Kidney (tissue), 22 donors: ENCODE measurements at places on chromosomes 4 and X.
A peak's percentile ranks its signal among the peaks of the same experiment; 100 is the strongest.

- H3K4me3 ChIP-seq, result no peak overlapping the region
- no peak for DNase-seq
- no peak overlapping the region for H3K27ac ChIP-seq
- H3K4me1 ChIP-seq, result no peaks in the 10 kb centered on the region
- peaks cover 2% of the 10 kb centered on the region for H3K36me3 ChIP-seq
These were observed 56.4 kb downstream of the IRF2 start for GRCh38 chr4:184417802-184418511.

GRCh38 chr4:169116270-169116901, 106.3 kb upstream of the CBR4 start:
- no peak overlapping the region for H3K4me3 ChIP-seq
- no peak for DNase-seq
- H3K27me3 ChIP-seq, result no peaks in the 10 kb centered on the region
- peaks cover 35% of the 10 kb centered on the region for H3K36me3 ChIP-seq

DNA sequence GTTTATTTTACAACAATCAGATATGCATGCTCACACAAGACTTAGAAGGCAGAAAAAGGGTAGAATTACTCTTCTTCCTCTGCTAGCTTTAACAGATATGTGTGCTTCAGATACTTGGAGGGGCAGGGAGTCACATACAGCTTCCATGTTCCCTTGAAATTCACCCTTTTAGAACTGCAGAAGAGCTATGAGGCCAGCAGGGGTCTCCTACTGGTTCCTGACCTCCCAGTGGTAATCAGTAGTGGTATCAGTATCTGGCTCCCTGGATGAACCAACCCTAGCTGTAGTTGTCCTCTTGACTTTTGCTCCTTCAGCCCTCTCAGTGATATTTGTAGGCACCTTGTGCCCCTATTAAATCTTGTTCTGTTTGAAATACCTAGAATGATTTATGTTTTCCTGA, 81.5 kb downstream of the RCHY1 start:
- no peak overlapping the region for H3K27ac ChIP-seq
- H3K36me3 ChIP-seq, result no peaks in the 10 kb centered on the region
- DNase-seq, result no peak
- no peaks in the 10 kb centered on the region for H3K4me1 ChIP-seq
- no peak overlapping the region for H3K4me3 ChIP-seq

GRCh38 chrX:72255445-72255844, 16.6 kb upstream of the ERCC6L start:
- no peaks in the 10 kb centered on the region for H3K4me1 ChIP-seq
- H3K27me3 ChIP-seq, result peaks cover 5% of the 10 kb centered on the region
- no peaks in the 10 kb centered on the region for H3K36me3 ChIP-seq
- H3K4me3 ChIP-seq, result no peak overlapping the region

DNA sequence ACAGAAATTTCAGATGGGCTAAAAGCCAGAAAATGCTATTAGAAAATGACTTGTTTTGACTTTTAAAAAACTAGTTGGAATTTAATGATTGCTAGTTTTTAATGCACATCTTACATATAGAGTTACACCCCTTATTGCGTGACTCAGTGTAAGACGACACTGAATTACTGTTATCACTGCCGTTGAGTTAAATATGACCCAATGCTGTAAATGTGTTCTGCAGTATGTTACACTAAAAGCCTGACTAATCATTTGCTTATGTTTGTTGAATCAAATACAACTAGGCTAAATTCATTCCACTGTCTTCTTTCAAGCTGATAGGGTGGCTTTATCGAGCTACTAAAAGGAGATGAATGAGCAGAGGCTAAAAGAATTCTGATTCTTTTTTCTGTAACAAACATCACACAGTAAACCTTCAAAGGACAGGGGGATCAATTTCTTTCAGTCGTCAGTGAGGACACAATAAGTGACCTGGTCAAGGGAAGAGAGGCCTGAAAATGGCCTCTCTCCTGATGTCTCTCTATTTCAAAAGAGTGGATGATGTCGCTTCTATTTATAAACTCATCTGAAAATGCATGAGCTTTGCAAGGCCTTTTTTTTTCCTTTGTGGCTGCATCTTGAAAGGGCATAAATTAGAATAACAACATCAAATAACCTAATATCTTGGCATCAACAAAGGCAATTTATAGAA, 142.2 kb upstream of the KCNIP4 start:
- no peaks in the 10 kb centered on the region for H3K36me3 ChIP-seq
- no peaks in the 10 kb centered on the region for H3K27me3 ChIP-seq
- H3K4me3 ChIP-seq, result no peak overlapping the region
- no peak for DNase-seq
- H3K4me1 ChIP-seq, result no peaks in the 10 kb centered on the region
- H3K27ac ChIP-seq, result no peak overlapping the region

DNA sequence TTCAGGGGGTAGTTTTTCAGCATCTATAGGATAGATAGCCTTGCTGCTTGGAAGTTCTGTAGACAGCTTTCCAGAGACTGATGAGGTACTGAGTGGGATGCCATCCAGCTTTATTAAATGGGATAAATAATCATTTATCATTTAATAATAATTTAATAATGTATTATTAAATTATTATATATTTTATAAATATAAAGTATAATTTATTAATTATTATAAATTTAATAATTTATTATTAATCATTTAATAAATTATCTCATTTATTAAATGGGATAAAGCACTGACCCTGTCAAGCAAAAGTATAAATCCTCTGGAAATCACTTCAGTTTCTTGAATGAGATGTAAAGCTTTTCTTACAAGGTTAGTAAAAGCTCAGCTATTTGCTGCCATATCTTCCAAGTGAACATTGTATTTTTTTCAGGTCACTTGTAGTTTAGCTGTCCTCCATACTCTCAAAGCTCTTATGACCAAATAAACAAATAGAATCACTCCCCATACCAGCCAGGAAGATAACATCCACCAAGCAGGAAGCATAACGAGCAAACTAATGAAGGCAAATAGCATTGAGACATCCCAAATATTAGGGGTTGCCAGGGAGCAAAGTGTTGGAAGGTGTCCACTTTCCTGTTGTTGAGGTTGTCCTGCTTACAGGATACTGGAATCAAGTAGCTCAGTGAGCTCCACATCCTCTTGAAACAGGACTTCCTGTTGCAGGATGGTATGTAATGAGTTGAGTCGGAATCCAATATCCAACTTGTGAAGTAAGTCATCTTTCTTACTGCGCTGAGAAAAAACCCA, 88.9 kb downstream of the ZNF674 start:
- H3K27me3 ChIP-seq, result no peaks in the 10 kb centered on the region
- no peaks in the 10 kb centered on the region for H3K4me1 ChIP-seq
- DNase-seq, result no peak
- no peak overlapping the region for H3K4me3 ChIP-seq
- no peak overlapping the region for H3K27ac ChIP-seq

- no peaks in the 10 kb centered on the region for H3K4me1 ChIP-seq
- DNase-seq, result no peak
- no peak within 1 kb of the TSS for H3K4me3 ChIP-seq
- H3K27me3 ChIP-seq, result no peaks in the 10 kb centered on the region
- H3K27ac ChIP-seq, result no peak within 1 kb of the TSS
- no peaks in the 10 kb centered on the region for H3K36me3 ChIP-seq
These were observed at the start of gene FRMD7 for GRCh38 chrX:132127743-132128142. TSS of gene FRMD7 (minus strand) at chrX:132128020. CDS start at chrX:132127844, 176 bp downstream.

GRCh38 chrX:141989134-141989533, 85.4 kb downstream of the MAGEC1 start:
- H3K4me1 ChIP-seq, result no peaks in the 10 kb centered on the region
- H3K36me3 ChIP-seq, result no peaks in the 10 kb centered on the region
- DNase-seq, result no peak
- H3K27ac ChIP-seq, result no peak overlapping the region
- no peaks in the 10 kb centered on the region for H3K27me3 ChIP-seq

- no peaks in the 10 kb centered on the region for H3K27me3 ChIP-seq
- H3K4me3 ChIP-seq, result no peak overlapping the region
- no peak for DNase-seq
These were observed 25.0 kb downstream of the NKX1-1 start for GRCh38 chr4:1381181-1381621.

- no peak for DNase-seq
- no peak overlapping the region for H3K27ac ChIP-seq
- no peaks in the 10 kb centered on the region for H3K4me1 ChIP-seq
- no peaks in the 10 kb centered on the region for H3K27me3 ChIP-seq
- no peaks in the 10 kb centered on the region for H3K36me3 ChIP-seq
- H3K4me3 ChIP-seq, result no peak overlapping the region
These were observed 131.4 kb upstream of the FRG1 start for GRCh38 chr4:189809241-189809735.

DNA sequence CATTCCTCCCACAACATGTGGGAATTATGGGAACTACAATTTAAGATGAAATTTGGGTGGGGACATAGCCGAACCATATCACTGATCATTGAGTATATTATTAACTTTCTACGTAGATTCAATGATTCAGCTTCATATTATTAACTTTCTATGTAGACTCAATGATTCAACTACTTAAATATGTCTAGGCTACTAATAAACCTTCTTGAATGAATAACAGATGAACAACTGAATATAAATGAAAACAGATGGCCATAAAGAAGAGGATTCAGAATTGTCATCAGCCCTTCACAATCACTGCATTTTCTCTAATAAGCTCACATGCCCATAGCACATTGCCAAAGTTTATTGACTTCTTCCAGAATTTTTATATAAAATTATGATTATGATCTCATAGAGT, 57.0 kb downstream of the CEP44 start:
- no peaks in the 10 kb centered on the region for H3K27me3 ChIP-seq
- no peak overlapping the region for H3K4me3 ChIP-seq
- no peaks in the 10 kb centered on the region for H3K36me3 ChIP-seq
- no peaks in the 10 kb centered on the region for H3K4me1 ChIP-seq

DNA sequence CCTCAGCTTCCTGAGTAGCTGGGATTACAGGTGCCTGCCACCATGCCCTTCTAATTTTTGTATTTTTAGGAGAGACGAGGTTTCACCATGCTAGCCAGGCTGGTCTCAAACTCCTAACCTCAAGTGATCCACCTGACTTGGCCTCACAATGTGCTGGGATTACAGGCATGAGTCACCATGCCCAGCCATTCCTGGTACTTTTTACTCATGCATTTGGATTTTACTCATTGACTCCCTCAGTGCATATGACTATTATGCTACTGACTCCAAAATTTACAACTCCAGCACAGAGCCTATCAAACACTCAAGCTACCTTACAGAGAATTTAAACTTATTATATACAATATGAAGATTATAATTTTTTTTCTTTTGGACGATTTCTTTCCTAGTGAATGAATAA, 199.9 kb downstream of the CXXC4 start:
- DNase-seq, result no peak
- no peak overlapping the region for H3K4me3 ChIP-seq
- H3K36me3 ChIP-seq, result no peaks in the 10 kb centered on the region
- H3K27me3 ChIP-seq, result no peaks in the 10 kb centered on the region
- H3K27ac ChIP-seq, result no peak overlapping the region

- no peaks in the 10 kb centered on the region for H3K36me3 ChIP-seq
- H3K27me3 ChIP-seq, result peaks cover 6% of the 10 kb centered on the region
- DNase-seq, result no peak
- no peak overlapping the region for H3K4me3 ChIP-seq
- no peaks in the 10 kb centered on the region for H3K4me1 ChIP-seq
- peak overlapping the region; percentile 83 for H3K27ac ChIP-seq
These were observed 7.5 kb upstream of the BCOR start for GRCh38 chrX:40104985-40105834.

GRCh38 chr4:121199742-121200561, 35.8 kb upstream of the TNIP3 start:
- H3K27ac ChIP-seq, result no peak overlapping the region
- H3K27me3 ChIP-seq, result no peaks in the 10 kb centered on the region
- DNase-seq, result no peak
- H3K36me3 ChIP-seq, result no peaks in the 10 kb centered on the region
- no peak overlapping the region for H3K4me3 ChIP-seq
- no peaks in the 10 kb centered on the region for H3K4me1 ChIP-seq

DNA sequence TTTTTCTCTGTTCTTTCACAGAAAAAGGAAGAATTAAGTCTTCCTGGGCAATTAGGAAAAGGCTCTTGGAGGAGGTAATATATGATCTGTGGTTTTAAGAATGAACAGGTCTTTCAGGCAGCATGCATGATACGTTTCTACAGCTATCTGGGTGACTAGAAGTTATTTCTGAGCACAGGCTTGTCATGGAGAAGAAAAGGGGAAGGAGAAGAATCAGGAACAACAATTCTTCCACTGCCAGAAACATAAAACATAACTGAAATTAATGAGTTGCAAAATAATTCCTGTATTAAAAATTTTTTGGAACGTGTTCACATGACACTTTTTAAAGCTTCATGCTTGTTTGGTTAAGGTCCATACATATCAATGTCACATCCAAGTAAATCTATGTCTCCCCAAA, 17.7 kb upstream of the STIM2 start:
- H3K27ac ChIP-seq, result no peak overlapping the region
- no peaks in the 10 kb centered on the region for H3K27me3 ChIP-seq
- H3K36me3 ChIP-seq, result no peaks in the 10 kb centered on the region

DNA sequence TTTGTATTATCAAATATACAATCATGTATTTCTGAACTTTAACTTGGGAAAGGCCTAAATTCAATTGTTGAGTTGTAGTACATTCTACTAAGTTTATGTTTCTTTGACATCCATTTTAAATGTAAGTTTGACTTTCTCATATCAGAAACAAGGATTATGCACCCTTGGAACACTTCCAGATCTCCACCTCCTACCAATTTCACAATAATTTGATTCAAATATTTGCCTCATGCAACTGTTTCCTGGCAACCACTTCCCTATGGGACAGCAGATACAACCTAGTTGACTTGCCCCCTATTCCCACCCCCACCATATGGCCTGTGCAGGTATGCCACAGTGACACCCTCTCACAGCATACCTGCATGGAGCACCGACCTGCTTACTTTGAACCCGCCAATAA, 506.4 kb upstream of the PABPC4L start:
- H3K27ac ChIP-seq, result no peak overlapping the region
- no peaks in the 10 kb centered on the region for H3K36me3 ChIP-seq
- H3K27me3 ChIP-seq, result no peaks in the 10 kb centered on the region
- H3K4me1 ChIP-seq, result no peaks in the 10 kb centered on the region
- no peak for DNase-seq

DNA sequence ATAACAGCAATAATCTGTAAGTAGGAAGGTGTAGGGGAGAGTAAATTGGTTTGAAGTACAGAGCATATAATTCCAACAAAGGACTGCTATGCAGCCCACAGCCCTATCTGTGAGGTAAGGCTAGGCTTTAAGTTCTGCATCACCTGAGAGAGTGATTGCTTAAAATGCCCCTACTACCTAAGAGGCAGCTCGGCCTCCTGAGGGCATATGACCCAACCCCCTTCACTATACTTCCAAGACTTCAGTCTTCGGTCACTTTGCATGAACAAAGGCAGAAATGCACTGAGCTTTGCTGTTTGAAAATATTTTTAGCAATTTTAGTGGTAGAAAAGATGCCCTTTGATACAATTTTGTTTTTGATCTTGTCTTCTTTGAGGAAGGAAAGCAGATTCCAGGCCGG, 4.9 kb upstream of the DDX3X start:
- no peaks in the 10 kb centered on the region for H3K36me3 ChIP-seq
- peaks cover 8% of the 10 kb centered on the region for H3K27me3 ChIP-seq
- no peak overlapping the region for H3K4me3 ChIP-seq
- H3K4me1 ChIP-seq, result no peaks in the 10 kb centered on the region
- no peak overlapping the region for H3K27ac ChIP-seq
- DNase-seq, result no peak

- H3K27ac ChIP-seq, result no peak overlapping the region
- no peaks in the 10 kb centered on the region for H3K36me3 ChIP-seq
- no peak for DNase-seq
- no peak overlapping the region for H3K4me3 ChIP-seq
- H3K27me3 ChIP-seq, result no peaks in the 10 kb centered on the region
These were observed 145.8 kb downstream of the KLHL4 start for GRCh38 chrX:87663421-87663820.

- no peak overlapping the region for H3K4me3 ChIP-seq
- H3K4me1 ChIP-seq, result no peaks in the 10 kb centered on the region
- H3K27me3 ChIP-seq, result no peaks in the 10 kb centered on the region
These were observed 56.9 kb upstream of the OGT start for GRCh38 chrX:71475785-71476540.
